Sigmoid colon (tissue), 7 donors: ENCODE measurements at places on chromosomes 5 and 9. TPM values are rescaled to one million over a fixed set of nuclear protein-coding genes. Genes with fewer than 3 reads are reported as not detected.

DNA sequence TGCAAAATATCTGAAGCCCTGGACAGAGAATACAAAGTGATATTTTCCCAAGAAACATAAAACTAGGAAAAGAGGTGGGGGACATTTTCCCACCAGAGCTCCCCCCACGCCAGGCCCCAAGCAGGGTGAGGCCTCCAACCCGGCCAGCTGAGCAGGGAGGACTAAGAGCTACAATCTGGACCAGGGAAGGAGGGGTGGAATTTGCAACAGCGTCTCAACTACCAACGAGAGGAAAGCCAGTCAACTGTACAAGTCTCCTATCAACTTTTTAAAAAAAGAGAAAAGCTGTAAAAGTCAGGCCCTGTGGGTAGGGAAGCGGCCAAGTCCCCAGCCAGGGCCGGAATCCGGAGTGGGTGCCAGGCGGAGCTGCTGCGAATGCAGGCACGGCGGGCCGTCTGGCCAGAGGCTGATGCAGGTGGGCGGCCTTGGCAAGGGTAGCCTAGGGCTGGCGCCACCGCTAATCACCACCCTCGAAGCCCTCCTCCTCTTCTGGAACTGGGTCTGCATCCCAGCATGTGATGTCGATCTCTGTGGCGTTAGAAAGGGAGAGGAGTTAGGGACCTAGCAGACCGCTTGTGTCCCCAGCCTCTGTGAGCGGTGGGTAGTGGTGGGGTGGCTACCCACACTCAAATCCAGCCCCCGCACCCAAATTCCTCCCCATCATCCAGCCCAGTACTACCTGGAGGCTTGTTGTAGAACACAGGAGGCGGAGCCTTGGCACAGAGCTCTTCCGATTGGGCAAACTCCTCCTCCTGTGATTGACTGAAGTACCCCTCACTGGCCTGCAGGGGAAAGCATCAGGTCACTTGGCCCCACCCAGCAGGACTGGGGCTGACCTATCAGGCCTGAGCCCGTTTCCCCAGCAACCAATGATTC, 10.6 kb downstream of the PRR7 start:
- peak; percentile 93 for DNase-seq
- H3K36me3 ChIP-seq: peaks cover 24% of the 10 kb centered on the region
- H3K27me3 ChIP-seq: peaks cover 5% of the 10 kb centered on the region
- peaks cover 42% of the 10 kb centered on the region for H3K4me1 ChIP-seq
- no peak overlapping the region for H3K4me3 ChIP-seq
- H3K27ac ChIP-seq: peak overlapping the region; percentile 82

- no peak overlapping the region for H3K4me3 ChIP-seq
- DNase-seq: peak; percentile 45
- H3K27me3 ChIP-seq: no peaks in the 10 kb centered on the region
- H3K36me3 ChIP-seq: no peaks in the 10 kb centered on the region
- no peak overlapping the region for H3K27ac ChIP-seq
Observed at GRCh38 chr9:134575901-134576176, 65.8 kb upstream of the COL5A1 start.

GRCh38 chr5:252546-252945, 18.9 kb upstream of the PDCD6 start:
- H3K27me3 ChIP-seq: no peaks in the 10 kb centered on the region
- no peak overlapping the region for H3K27ac ChIP-seq
- no peaks in the 10 kb centered on the region for H3K4me1 ChIP-seq
- peaks cover 82% of the 10 kb centered on the region for H3K36me3 ChIP-seq

GRCh38 chr5:172680921-172681320, 39.9 kb downstream of the NEURL1B start:
- DNase-seq: no peak
- no peaks in the 10 kb centered on the region for H3K27me3 ChIP-seq
- H3K4me1 ChIP-seq: no peaks in the 10 kb centered on the region
- peaks cover 6% of the 10 kb centered on the region for H3K36me3 ChIP-seq
- no peak overlapping the region for H3K27ac ChIP-seq

GRCh38 chr5:86030753-86031152, 587.0 kb upstream of the COX7C start:
- no peaks in the 10 kb centered on the region for H3K36me3 ChIP-seq
- H3K27me3 ChIP-seq: no peaks in the 10 kb centered on the region
- DNase-seq: no peak
- no peak overlapping the region for H3K4me3 ChIP-seq
- H3K4me1 ChIP-seq: no peaks in the 10 kb centered on the region

GRCh38 chr5:620586-621180, 8.5 kb downstream of the CEP72 start:
- peaks cover 6% of the 10 kb centered on the region for H3K36me3 ChIP-seq
- no peak overlapping the region for H3K27ac ChIP-seq
- H3K4me3 ChIP-seq: no peak overlapping the region
- no peaks in the 10 kb centered on the region for H3K4me1 ChIP-seq

DNA sequence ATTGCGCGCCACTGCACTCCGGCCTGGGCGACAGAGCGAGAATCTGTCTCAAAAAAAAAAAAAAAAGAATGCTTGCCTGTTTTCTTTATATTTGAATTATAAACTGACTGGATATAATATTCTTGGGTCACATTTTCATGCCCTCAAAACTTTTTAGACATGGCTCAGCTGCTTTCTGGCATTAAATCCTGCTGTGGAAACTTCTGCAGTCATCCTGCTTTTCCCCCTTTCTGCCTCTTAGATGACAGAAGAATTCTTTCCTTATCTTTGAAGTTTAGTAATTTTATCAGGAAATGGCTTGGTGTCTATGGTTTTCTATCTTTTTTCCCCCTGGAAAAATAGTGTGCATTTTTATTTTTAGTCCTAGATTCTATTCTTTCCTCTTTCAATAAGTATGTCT, 234.5 kb downstream of the AOPEP start:
- no peaks in the 10 kb centered on the region for H3K4me1 ChIP-seq
- no peaks in the 10 kb centered on the region for H3K36me3 ChIP-seq
- no peak for DNase-seq
- H3K27ac ChIP-seq: no peak overlapping the region

DNA sequence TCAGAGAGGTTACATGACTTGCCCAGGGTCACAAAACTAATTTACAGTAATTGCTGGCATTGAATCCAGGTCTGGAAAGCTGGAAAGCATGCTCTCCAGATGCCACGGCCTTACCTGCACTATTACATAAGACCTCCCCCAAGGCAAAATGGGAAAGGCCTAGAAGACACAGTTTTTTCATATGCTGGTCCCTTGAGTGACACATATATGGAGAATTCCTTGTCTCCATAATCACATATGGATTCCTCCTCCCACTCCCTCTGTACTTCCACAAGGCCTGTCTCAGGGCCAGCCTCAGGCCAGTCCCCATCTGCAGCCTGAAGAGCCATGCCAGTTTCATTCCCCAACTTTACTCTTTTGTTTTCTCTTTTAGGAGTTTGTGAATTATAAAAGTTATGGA, 28.6 kb upstream of the MEIKIN start:
- DNase-seq: no peak
- no peaks in the 10 kb centered on the region for H3K4me1 ChIP-seq
- H3K27me3 ChIP-seq: no peaks in the 10 kb centered on the region
- H3K4me3 ChIP-seq: no peak overlapping the region
- no peaks in the 10 kb centered on the region for H3K36me3 ChIP-seq
- H3K27ac ChIP-seq: no peak overlapping the region

- peaks cover 27% of the 10 kb centered on the region for H3K36me3 ChIP-seq
- H3K4me1 ChIP-seq: no peaks in the 10 kb centered on the region
- no peak overlapping the region for H3K27ac ChIP-seq
- no peak for DNase-seq
- H3K27me3 ChIP-seq: no peaks in the 10 kb centered on the region
Observed at GRCh38 chr5:86625148-86625547, 7.4 kb downstream of the COX7C start.

DNA sequence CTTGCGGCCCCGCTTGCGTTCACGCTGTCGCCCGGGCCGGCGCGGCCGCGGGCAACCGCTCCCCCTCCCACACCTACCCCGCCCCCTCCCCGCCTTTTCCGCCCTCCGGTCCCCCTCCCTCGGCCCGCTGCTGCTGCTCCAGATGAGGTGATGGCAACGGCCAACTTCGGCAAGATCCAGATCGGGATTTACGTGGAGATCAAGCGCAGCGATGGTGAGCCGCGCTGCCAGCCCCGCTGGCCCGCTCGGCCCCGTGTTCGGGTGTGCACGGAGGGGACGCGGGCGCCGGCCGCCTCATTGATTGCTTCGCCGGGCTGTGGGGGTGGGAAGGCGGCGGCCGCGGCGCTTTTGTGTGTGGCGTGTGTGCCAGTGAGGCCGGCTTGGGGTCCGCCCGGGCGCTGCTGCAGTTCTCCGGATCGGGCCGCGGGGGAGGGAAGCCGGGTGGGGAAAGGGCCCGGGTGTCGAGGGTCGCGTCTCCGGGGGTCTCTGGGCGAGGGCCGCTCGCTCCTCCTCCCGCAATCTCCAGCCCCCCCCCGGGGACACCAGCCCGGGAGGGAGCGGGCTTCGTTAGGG, 403 bp downstream of the KIF2A start:
- H3K4me3 ChIP-seq: peak overlapping the region; percentile 97
- DNase-seq: peak; percentile 76
- H3K27ac ChIP-seq: peak overlapping the region; percentile 98
- H3K4me1 ChIP-seq: no peaks in the 10 kb centered on the region

Gene CYSRT1
- total RNA-seq: not detected

Gene VCAN
- total RNA-seq: 65.8 TPM

Gene DOK3
- total RNA-seq: 4.6 TPM

Gene OR13C4
- total RNA-seq: not detected

Gene STKLD1
- total RNA-seq: 8.3 TPM

Gene MOB3B
- 12.1 TPM for total RNA-seq

Gene MRPL22
- total RNA-seq: 23.2 TPM

Gene NREP
- total RNA-seq: 17.0 TPM
